ENCODE measurements at places on chromosomes 6 and 20. TPM values are rescaled to one million over a fixed set of nuclear protein-coding genes. Genes with fewer than 3 reads are reported as not detected.

Gene SOX4
- 25.8 TPM for total RNA-seq

Gene FNDC1
- 0.03 TPM for total RNA-seq

- no peak for DNase-seq
Observed at GRCh38 chr20:51747182-51747911, 20.8 kb downstream of the ATP9A start.

GRCh38 chr20:59605601-59606364 lies 1.4 kb downstream of the PHACTR3 start:
- no peak for DNase-seq

DNA sequence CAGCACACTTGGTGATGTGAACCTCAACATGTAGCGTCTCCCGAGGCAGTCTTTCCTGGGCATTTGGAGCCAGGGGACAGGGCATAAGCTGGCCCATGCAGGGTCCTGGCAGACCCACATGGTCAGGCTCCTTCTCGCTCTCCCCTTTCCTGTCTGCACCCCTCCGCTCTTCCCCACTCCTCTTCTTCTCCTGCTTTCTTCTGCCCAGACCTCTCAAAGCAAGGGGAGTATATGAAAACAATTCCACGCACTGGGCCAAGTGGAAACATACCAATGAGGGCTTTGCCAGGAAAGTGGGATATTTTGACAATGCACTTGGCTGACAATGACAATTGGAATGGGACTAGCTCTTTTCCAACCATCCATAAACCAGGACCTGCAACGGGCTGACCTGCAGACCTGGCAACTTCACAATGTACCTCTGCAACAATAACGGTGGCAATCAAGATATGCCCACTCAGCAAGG lies 58.9 kb upstream of the TRAF3IP2 start:
- no peak for DNase-seq

- DNase-seq = peak; percentile 92
Observed at GRCh38 chr6:2790588-2791449, 25.6 kb downstream of the WRNIP1 start.

Data from SK-MEL-5 (cell line).